Epithelial cell of esophagus (primary cell): ENCODE measurements at places on chromosomes 12 and 14.
A peak's percentile ranks its signal among the peaks of the same experiment; 100 is the strongest.

DNA sequence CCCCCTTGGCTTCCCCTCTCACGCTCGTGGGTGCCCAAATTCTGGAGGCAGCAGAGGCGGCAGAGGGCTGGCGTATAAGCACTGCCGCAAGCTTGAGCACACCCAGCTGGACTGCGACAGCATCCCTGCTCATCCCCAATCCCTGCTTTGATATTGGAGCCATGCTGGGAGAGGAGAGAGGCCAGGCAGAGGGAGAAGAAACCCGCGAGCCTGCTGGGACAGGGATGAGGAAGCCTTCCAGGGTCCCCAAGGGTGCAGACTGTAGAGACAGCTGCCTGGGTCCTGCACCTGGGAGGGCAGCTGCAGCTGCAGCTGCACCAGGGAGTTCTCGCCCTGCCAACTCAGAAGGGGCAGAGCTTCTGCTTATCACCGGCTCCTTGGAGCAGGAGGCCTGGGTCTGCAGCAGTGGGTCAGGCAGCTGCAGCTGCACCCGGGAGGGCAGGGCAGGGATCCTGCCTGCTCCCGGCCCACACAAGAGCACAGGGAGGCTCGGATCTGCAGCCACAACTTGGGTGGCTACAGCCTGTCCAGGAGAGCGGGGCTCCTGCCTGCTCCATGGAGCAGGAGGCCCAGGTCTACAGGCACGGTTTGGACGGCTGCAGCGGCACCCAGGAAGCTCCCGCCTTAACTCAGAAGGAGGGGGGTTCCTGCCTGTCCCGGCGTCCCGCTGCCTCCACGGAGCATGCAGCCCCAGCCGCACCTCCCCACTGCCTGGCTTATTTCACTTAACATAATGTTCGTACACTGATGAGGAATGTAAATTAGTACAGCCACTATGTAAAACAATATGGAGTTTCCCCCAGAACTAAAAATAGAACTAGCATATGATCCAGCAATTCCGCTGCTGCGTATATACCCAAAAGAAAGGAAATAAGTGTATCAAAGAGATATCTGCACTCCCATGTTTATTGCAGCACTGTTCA lies 60.4 kb upstream of the SGPP1 start:
- DNase-seq = no peak

- no peak for DNase-seq
Measured at GRCh38 chr12:90794212-90794611, 160.8 kb downstream of the CCER1 start.

DNA sequence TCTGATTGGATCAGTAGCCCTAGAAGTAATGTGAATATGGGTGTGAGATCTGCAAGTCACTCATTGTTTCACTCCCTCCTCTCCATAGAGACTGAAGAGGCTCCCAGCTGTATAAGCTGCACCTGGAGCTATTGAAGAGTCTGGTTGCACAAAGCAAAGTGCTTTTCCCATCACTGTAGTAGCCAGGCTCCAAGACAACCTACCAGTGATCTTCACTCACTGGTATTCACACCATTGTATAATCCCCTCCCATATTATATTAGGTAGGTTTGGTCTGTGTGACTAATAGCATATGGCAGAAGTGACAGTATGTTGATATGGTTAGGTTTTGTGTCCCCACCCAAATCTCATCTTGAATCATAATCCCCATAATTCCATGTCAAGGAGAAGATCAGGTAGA lies 64.4 kb downstream of the ZFC3H1 start:
- DNase-seq = peak; percentile 55

DNA sequence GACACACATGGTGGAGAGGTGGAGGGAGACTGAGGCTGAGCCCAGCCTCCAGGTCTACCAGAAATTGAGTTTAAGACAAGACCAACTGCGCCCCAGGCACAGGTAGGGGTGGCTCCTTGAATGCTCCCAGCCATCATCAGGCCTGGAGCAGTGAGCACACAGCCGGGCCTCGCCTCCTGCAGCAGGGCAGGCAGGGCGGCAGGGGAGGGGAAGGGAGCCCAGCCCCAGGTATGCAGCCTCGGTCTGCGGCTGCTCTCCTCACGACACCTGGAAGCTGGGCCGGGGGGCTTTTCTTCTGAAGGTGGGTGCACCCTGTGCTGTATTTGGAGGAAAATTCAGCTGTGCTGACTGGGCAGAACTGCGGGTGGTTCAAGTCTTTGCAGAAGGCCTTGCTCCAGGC lies 29.5 kb upstream of the TDRD9 start:
- DNase-seq = no peak

GRCh38 chr14:103362780-103363179 lies 22.4 kb upstream of the MARK3 start:
- DNase-seq = peak; percentile 65

- peak; percentile 96 for DNase-seq
Measured at GRCh38 chr12:96445691-96446583, 43.4 kb upstream of the CFAP54 start.

GRCh38 chr12:16112130-16112529 lies 165.4 kb downstream of the SLC15A5 start:
- no peak for DNase-seq

DNA sequence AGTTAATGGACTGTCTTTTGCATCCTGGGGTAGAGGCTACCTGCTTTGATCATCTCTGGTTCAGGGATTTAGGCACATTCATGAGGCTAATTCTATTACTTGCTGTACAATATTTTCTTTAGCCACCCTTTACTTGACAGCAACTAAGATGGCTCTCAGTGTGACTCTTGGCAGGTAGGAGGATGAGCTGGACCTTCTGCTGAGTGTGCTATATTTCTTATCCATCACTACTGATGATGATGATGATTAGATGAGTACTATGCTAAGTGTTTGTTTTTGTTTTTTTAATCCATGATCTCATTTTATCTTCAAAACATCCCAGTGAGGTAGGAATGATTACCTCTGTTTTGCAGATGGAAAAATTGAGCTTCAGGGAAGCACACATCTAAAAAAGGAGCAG lies 152.8 kb upstream of the WSCD2 start:
- no peak for DNase-seq

DNA sequence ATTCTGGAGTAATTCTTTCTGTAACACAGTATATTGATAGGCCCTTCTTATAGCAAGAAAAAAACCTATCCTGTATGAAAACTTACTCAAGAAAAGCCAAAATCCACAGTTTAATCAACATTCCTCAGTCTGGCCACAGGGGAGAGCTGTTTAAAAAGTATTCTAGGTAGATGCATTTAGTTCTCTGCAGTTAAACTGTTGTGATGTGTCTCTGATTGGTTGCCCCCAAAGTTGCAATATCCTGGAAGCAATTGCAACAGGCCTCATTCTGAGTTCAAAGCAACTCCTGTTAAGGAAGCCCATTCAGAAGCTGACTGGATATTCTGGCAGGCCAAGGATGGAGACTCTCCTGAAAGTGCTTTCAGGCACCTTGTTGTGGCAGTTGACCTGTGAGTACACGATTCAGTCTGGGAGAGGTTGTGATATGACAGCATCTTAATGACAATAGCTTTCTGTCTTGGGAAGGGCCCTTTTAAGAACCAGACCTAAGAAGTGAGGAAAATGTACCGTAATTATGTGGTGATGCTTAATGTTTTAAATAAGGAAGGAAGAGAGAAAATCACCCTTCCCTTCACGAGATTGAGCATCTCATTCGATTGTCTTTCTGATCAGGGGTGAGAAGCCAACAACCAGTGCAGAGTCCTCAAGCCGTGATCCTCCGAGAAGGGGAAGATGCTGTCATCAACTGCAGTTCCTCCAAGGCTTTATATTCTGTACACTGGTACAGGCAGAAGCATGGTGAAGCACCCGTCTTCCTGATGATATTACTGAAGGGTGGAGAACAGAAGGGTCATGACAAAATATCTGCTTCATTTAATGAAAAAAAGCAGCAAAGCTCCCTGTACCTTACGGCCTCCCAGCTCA lies 420.7 kb downstream of the DAD1 start:
- no peak for DNase-seq

DNA sequence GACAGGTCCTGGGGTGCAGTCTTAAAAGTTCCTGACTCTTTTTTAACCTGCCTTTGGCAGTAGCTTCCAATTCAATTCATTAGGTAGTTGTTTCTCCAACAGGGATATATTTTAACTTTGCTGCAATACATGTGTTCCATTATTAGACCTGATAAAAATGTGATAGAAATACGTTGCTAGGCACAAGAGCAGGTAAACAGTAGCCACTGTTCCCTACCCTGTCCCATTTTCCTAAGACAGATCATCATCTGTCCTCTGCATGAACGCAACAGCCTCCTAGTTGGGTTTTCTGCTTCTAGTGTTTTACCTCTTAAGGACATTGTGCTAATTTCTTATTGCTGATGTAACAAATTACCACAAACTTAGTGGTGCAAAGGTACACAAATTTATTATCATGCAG lies 156.8 kb downstream of the SNAPC1 start:
- DNase-seq = no peak

- DNase-seq = peak; percentile 56
Measured at GRCh38 chr14:32588448-32589320, 259.6 kb downstream of the AKAP6 start.

DNA sequence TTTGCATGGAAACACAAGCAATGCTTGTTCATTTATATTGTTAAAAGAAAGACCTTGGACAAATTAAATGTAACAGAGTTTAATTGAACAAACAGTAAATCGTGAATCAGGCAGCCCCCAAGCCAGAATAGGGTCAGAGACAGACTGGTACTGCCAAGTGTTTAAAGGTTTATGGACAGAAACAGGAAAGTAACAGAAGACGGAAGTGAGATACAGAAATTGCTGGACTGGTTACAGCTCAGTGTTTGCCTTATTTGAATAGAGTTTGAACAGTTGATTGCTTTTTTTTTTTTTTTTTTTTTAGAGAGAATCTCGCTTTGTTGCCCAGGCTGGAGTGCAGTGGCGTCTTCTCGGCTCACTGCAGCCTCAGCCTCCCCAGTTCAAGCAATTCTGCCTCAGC lies 50.3 kb downstream of the DAO start:
- no peak for DNase-seq

- DNase-seq = no peak
Measured at GRCh38 chr12:10982244-10982643, 4.5 kb downstream of the TAS2R50 start.

- DNase-seq = no peak
Measured at GRCh38 chr14:60653701-60654161, 4.5 kb upstream of the SIX1 start.

DNA sequence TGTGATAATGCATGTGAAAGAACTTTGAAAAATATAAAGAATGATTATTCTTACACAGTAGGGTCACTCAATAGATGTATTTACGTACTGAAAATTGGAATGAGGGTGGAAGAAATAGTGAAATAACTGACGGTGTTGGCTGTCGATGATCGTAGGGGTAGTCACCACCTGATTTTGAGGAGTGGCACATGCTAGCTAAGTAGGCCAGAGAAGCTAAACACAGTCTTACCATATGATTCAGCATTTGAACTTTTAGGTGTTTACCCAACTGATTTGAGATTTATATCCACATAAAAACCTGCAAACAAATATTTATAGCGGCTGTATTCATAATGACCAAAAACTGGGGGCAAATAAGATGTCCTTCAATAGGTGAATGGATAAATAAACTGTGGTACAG lies 47.6 kb upstream of the HIF1A start:
- DNase-seq = peak; percentile 86

GRCh38 chr12:51391283-51392123 lies at the start of gene GALNT6:
GALNT6 (minus strand) TSS chr12:51391406; CDS start chr12:51379781, 11,625 bp downstream.
- peak; percentile 67 for DNase-seq

GRCh38 chr14:50388256-50388931 lies 8.3 kb downstream of the CDKL1 start:
- DNase-seq = no peak

DNA sequence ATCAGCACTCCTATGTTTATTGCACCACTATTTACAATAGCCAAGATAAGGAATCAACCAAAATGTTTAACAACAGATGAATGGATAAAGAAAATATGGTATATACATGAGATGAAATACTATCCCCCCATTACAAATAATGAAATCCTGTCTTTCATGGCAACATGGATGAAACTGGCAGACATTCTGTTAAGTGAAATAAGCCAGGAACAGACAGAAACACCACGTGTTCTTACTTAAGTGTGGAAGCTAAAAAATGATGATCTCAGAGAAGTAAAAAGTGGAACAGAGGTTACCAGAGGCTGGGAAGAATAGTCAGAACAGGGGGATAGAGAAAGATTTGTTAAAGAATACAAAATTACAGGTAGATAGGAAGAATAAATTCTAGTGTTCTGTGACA lies 113.7 kb upstream of the MDM1 start:
- no peak for DNase-seq

- DNase-seq = peak; percentile 97
Measured at GRCh38 chr14:76203086-76204001, 51.6 kb downstream of the GPATCH2L start.

DNA sequence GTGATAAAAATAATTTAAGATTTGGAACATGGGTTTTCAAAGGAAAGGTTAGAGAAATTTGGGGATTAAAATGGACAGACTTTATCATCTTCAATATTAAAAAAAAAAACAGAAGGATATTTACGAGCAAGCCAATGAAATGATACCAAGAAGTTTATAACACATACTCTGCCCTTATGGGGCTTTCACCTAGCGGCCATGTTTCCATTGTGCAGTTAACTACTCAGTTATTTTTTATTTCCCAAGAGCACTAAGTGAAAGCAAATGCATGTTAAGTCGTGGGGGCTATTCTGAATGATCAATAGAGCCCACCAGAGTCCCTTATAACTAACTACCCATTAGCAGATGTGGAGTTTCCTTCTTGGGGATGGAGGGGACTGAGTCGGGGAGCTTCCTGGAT lies 53.9 kb downstream of the ETV6 start:
- DNase-seq = no peak

GRCh38 chr12:90953956-90954421 lies 987 bp downstream of the CCER1 start:
- DNase-seq = no peak

- no peak for DNase-seq
Measured at GRCh38 chr12:76022506-76022905, 9.1 kb downstream of the PHLDA1 start.

DNA sequence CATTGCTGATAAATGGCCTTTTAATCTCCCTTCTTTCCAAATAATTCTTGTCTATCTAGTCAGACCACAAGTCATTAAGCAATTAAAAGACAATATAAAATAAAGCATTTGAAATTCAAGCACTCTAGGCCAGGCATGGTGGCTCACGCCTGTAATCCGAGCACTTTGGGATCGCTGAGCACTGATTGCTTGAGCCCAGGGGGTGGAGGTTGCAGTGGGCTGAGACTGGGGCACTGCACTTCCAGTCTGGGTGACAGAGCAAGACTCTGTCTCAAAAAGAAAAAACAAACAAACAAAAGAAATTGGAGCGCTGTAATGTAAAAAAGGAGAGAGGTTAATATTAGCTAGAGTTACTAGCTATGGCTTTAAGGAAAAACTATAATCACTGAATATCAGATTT lies 30.5 kb upstream of the CSRP2 start:
- DNase-seq = no peak
